ENCODE measurements at places on chromosomes 6 and 20.

DNA sequence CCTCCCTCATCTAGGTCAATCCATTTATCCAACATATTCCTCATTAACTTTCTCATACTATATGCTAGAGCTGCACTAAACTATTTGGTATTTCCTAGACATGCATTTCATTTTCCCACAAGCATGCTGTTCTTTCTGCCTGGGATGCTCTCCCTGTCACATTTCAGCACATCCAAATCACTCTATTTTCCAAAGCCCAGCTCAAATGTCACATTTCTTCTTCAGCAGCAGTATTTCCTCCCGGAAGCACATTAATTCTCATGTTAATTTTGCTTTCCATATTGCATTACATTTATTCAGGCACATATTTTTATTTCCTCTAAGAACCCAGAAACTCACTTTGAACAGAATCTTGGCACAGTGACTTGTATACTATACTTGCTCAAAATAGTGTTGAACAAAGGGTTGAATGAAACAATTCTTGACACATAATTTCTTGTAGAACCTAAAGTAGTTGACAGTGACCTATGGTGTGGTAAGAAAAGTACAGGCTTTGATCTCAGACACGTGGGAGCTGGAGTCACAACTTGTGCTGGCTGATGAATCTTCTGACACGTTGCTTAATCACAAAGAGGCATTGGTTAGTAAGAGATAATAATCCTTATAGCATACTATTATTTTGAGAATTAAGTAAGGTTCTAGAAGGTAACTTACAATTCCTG, 30.8 kb upstream of the CD2AP start:
- no peak overlapping the region for H3K27ac ChIP-seq
- H3K27me3 ChIP-seq = no peaks in the 10 kb centered on the region
- no peaks in the 10 kb centered on the region for H3K36me3 ChIP-seq

- DNase-seq = no peak
- H3K27ac ChIP-seq = no peak overlapping the region
- no peaks in the 10 kb centered on the region for H3K27me3 ChIP-seq
- H3K36me3 ChIP-seq = no peaks in the 10 kb centered on the region
Measured at GRCh38 chr6:155980768-155981079, 525.1 kb upstream of the NOX3 start.

- no peaks in the 10 kb centered on the region for H3K36me3 ChIP-seq
- no peak overlapping the region for H3K4me3 ChIP-seq
- H3K27me3 ChIP-seq = no peaks in the 10 kb centered on the region
- no peak overlapping the region for H3K27ac ChIP-seq
Measured at GRCh38 chr6:1868561-1869261, 259.0 kb downstream of the FOXC1 start.

- no peaks in the 10 kb centered on the region for H3K4me1 ChIP-seq
- DNase-seq = no peak
- no peak overlapping the region for H3K27ac ChIP-seq
- no peak overlapping the region for H3K4me3 ChIP-seq
Measured at GRCh38 chr6:13841936-13842335, 27.6 kb upstream of the MCUR1 start.

DNA sequence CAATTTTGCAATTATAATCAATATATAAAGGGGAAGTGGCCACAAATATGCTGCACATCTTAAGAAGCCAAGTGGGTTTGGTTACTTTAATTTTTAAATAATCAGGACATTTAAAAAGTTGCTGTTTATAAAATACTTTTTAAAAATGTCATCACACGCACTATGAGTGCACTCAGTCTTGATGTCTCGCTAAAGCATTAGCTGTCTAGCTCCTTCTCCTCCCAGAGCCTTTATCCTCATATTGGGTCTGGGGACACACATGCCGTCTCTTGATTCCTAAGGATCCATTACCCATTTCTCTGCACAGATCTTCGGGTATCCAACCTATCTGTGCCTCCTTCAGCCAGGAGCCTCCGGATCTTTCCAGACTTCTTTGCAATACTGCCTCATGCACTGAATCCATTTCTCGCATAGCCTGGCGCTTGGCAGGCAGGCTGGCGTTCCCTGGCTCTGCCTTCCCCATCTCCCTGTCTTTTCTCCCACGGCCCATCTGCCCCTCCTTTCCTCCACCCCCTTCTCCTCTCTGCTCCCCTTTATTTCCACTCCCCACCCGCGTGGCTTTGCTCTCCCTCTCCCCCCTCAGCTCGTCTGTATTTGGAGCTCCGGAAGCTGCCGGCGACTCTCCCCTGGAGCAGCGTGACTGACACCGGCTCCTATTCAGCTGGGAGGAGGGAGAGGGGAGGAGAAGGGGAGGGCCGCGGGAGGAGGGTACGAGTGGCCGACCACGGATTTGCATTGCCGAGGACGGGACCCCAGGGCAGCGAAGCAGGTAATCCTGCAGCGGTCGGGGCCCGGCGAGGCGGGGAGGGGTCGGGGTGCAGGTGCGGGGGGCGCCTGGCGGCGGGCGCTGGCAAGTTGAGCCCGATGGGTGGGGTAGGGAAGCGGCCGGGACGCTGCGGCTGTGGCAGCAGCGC, at the start of gene CAP2:
Gene CAP2, plus strand, starts transcription at position 618 of the 914 bp plus-strand sequence. CDS start 27,961 bp downstream, outside the sequence.
- peaks cover 5% of the 10 kb centered on the region for H3K4me1 ChIP-seq
- H3K27ac ChIP-seq = peak within 1 kb of the TSS; percentile 57
- H3K4me3 ChIP-seq = peak within 1 kb of the TSS; percentile 73
- H3K36me3 ChIP-seq = no peaks in the 10 kb centered on the region
- H3K27me3 ChIP-seq = no peaks in the 10 kb centered on the region

DNA sequence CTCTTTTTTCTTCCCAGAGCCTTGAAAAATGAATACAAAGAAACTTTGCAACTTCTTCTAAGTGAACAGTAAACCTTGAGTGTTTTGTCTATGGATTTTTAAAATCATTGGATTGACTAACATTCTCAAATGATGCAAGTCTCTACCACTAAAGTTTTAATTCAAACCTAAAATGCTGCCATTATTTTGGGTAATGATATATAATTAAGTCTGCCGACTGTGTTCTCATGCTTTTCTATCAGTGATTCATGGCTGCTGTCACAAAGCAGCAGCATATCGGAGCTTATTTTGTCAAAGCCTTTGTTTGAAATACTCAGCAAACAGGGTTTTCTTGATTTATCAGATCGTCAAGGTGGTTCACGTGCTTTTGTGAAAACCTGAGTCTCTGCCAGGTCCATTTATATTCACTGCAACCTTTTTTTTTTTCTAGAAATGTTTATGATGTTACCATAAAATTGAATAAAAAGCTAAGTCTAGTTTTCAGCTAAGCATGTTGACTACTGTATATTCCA, 96.3 kb downstream of the GJA1 start:
- no peak overlapping the region for H3K27ac ChIP-seq
- no peak overlapping the region for H3K4me3 ChIP-seq
- H3K27me3 ChIP-seq = no peaks in the 10 kb centered on the region
- DNase-seq = no peak
- no peaks in the 10 kb centered on the region for H3K36me3 ChIP-seq
- no peaks in the 10 kb centered on the region for H3K4me1 ChIP-seq

- DNase-seq = no peak
- H3K36me3 ChIP-seq = no peaks in the 10 kb centered on the region
- H3K4me1 ChIP-seq = no peaks in the 10 kb centered on the region
- H3K27me3 ChIP-seq = peaks cover 39% of the 10 kb centered on the region
- H3K27ac ChIP-seq = no peak overlapping the region
- H3K4me3 ChIP-seq = no peak overlapping the region
Measured at GRCh38 chr20:54619682-54620081, 144.3 kb downstream of the DOK5 start.

- H3K27ac ChIP-seq = no peak overlapping the region
- H3K4me1 ChIP-seq = no peaks in the 10 kb centered on the region
Measured at GRCh38 chr6:138500045-138500665, 861 bp upstream of the NHSL1 start.

GRCh38 chr20:62186887-62187866, 4.3 kb downstream of the MTG2 start:
- DNase-seq = no peak
- H3K27me3 ChIP-seq = no peaks in the 10 kb centered on the region
- no peak overlapping the region for H3K27ac ChIP-seq
- H3K4me1 ChIP-seq = peaks cover 9% of the 10 kb centered on the region

DNA sequence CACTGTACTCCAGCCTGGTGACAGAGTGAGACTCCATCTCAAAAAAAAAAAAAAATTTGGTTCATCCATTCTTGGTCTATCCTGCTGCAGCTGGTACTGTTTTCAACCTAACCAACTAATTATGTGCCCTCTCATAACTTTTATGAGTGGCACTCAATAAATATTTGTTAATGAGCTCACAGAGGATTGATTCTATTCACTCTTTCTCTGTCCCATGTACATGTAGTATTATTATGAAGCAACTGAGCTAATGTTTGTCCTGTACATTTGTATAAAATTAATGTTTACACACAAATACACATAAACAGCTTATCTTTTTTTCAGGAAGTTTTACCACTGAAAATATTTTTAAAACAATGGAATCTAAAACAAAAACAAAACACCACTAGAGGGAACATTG, 10.1 kb downstream of the RIPOR2 start:
- H3K27me3 ChIP-seq = no peaks in the 10 kb centered on the region
- DNase-seq = no peak
- no peaks in the 10 kb centered on the region for H3K36me3 ChIP-seq
- H3K4me1 ChIP-seq = peaks cover 7% of the 10 kb centered on the region
- no peak overlapping the region for H3K27ac ChIP-seq

DNA sequence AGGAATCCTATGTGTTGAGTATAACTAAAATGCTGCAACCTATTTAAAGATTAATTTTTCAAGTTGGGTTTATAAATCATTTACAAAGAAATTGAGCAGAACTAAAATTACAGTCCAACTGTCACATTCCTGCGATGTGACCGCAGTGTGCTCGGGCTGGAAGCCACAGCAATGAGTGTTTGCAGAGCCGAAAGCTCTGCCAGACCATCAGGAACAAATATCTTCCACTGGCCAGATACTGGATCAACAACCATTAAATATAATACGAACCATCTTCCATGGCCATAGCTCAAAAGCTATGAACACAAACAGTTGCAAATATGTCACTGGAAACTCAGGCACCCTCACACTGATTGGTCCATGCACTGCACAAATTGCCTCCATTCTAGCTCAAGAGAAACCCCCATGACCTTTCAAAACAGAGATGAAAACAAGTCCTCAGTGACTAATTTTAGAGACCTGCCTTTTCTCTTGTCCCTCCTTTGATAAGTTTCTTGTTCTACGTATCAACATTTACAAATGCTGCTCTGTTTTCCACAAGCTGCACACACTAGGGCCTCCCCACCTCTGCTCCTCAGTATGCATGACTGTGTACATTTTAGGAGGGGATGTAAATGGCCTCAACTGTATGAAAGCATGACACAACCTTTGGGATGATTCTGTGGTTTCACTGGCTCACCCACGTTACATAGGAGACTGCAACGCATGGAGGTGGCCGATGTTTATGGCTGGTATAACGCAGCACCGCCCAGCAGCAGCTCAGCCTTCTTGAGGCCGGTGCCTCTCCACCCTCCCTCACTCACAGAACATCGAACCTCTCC, 171.7 kb downstream of the WDR27 start:
- no peak for DNase-seq
- no peaks in the 10 kb centered on the region for H3K4me1 ChIP-seq
- no peak overlapping the region for H3K4me3 ChIP-seq

- no peaks in the 10 kb centered on the region for H3K27me3 ChIP-seq
- no peak overlapping the region for H3K4me3 ChIP-seq
- DNase-seq = no peak
- no peaks in the 10 kb centered on the region for H3K4me1 ChIP-seq
Measured at GRCh38 chr6:1579096-1579495, 30.6 kb upstream of the FOXC1 start.

DNA sequence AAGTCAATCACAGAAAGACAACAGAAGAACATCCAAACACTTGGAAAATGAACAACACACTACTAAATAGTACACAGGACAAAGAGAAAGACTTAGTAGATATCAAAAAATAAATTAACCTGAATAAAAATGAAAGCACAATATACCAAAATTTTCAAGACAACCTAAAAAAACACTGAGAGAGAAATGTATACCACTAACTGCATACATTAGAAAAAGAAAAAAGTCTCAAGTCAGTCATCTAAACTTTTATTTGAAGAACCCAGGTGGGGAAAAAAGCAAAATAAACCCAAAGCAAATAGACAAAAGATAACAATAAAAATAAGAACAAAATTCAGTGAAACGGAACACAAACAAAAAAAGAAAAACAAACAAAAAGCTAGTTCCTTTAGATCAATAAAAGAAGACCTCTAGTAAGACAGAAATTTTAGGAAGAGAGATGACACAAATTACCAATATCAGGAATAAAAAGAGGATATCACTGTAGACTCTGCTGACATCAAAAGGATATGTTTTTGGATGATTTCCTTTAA, 172.8 kb downstream of the TRIM27 start:
- H3K36me3 ChIP-seq = no peaks in the 10 kb centered on the region
- DNase-seq = no peak
- H3K4me1 ChIP-seq = no peaks in the 10 kb centered on the region
- H3K27me3 ChIP-seq = no peaks in the 10 kb centered on the region

GRCh38 chr6:128763599-128764300, 119.2 kb upstream of the LAMA2 start:
- no peak overlapping the region for H3K27ac ChIP-seq
- DNase-seq = no peak
- H3K27me3 ChIP-seq = no peaks in the 10 kb centered on the region
- H3K36me3 ChIP-seq = no peaks in the 10 kb centered on the region
- no peak overlapping the region for H3K4me3 ChIP-seq
- H3K4me1 ChIP-seq = no peaks in the 10 kb centered on the region

GRCh38 chr6:11847515-11848345, 69.1 kb upstream of the ADTRP start:
- H3K27me3 ChIP-seq = no peaks in the 10 kb centered on the region
- H3K36me3 ChIP-seq = no peaks in the 10 kb centered on the region
- peak; percentile 6 for DNase-seq
- no peak overlapping the region for H3K27ac ChIP-seq
- H3K4me1 ChIP-seq = no peaks in the 10 kb centered on the region

- H3K36me3 ChIP-seq = no peaks in the 10 kb centered on the region
- no peaks in the 10 kb centered on the region for H3K27me3 ChIP-seq
- H3K4me1 ChIP-seq = no peaks in the 10 kb centered on the region
Measured at GRCh38 chr6:96016334-96017069, 728 bp downstream of the FUT9 start.

DNA sequence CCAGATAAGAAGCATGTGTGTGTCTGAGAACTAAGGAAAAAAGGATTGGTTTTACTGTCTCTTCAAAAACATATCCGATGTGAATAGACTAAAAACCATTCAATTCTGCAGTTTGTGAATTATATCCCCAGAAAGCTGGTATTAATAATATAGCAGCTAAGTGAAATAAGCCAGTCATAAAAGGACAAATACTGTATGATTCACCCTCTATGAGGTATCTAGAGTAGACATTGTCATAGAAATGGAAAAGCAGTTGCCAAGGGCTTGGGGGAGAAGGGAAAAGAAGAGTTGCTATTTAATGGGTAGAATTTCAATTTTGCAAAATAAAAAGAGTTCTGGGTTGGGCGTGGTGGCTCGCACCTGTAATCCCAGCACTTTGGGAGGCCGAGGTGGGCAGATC, 137.5 kb downstream of the ATXN1 start:
- H3K4me3 ChIP-seq = no peak overlapping the region
- H3K36me3 ChIP-seq = no peaks in the 10 kb centered on the region
- no peak for DNase-seq
- H3K4me1 ChIP-seq = no peaks in the 10 kb centered on the region
- no peaks in the 10 kb centered on the region for H3K27me3 ChIP-seq
